ENCODE measurements at places on chromosomes 12 and 14.
A peak's percentile ranks its signal among the peaks of the same experiment; 100 is the strongest.

DNA sequence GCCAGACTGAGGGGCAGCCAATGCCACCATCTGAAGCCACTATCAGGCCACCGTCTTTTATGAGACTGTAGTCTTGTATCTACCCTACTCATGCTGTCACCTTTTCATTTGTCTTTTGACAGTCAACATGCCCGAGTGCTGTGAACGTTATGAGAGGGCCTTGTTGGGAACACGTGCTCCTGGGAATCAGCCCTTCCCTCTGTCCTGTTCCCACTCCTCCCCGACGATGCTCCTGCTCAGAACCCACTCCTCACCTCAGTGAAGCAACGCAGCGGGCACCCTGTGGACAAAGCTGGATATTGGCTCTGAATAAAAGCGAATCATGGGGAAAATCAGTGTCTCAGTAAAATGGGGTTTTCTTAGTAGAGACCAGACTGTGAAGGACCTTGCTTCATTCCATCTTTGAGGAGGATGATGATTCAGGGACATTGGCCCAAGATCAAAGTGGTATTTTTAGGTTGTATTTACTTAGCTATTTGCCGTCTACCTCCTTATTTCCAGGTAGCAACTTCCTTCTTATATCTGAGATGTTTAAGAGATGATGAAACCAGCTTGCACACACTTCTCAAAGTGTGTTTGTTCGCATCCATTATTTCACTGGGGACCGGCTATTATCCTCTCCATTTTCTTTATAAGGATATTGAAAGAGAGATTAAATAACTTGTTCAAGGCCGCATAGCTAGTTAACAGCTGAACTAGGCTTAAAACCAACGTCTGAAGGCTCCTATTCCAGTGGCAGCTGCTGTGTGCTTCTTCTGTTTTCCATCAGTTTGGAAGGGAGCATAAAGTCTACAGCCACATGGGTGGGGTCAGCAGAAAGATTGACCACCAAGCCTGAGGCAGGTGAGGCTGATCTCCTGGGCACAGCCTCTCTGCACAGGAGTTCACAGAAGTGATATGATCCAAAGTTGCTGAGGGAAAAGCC is 43.9 kb upstream of the CTDSP2 start:
- no peak for DNase-seq

GRCh38 chr14:52467515-52468266 is 84.6 kb downstream of the TXNDC16 start:
- DNase-seq: no peak

- DNase-seq: no peak
These were observed 711.8 kb upstream of the LRFN5 start for GRCh38 chr14:40894846-40895245.

GRCh38 chr14:56322531-56322930 is 204.3 kb downstream of the PELI2 start:
- no peak for DNase-seq

DNA sequence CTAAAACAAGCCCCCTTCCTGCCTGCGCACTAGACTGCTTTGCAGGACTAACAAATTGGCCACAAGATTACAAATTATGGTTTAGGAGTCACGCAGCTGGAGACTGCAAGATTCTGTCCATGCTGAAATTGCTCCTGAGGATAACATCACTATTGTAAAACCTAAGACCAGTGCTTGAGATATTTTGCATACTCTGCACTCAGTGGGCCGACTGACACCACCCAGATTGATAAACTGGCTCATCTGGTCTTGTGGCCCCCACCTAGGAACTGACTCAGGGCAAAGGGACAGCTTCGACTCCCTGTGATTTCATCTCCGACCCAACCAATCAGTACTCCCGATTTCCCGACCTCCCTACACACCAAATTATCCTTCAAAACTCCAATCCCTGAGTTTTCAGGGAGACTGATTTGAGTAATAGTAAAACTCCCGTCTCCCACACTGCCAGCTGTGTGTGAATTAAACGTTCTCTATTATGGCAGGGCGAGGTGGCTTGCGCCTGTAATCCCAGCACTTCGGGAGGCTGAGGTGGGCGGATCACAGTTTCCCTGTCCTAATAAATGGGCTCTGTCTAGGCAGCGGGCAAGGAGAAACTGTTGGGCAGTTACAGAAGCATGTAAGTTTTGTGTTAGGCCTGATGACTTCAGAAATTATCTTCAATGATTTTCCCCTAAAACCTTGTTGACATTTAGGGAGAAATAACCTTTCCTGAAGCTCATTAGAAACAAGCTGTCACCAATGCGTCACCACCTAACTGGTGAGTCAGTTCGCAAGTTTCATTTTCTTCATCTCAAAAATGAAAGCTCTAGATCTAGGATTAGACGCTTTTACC is 5.3 kb upstream of the UBC start:
- no peak for DNase-seq

GRCh38 chr14:80927083-80927989 is 14.2 kb downstream of the CEP128 start:
- DNase-seq: no peak

DNA sequence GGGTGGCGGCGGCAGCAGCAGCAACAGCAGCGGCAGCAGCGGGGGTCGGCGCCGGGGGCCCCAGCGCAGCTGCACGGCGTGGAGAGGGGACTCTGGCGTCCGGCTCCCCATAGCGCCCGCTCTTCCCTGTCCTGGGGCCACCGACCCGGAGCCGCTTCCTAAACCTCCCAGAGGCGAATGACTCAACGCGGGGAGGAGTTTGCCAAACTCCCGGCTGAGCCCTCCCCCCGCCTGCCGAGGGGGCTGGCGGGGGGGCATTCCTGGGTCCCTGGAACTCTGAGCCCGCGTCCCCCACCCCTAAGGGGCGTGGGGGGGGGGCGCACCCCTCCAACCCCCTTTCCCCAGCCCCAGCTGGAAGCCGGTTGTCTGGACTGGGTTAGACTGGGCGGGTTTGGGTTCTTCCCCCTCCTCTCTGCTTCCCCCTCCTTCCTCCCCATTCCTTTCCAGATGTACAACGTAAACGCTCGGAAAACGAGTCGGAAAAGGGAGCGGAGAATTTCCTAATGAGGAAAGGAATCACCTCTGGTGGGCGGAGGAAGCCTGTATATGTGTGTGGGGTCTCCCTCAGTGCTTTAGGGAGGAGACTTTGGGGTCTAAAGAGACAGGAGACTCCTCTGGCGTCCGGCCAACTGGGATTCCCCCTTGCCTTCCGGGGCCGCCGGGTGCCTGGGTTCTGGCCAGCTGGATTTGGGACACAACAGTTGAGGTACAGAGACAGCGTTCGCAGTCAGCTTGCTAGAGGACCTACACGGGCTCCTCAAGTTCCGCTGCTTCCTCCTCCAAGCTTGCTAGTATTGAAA is at the start of gene ITGA5:
Gene ITGA5 (minus strand): TSS at position 179 of the 800 bp plus-strand sequence. CDS start 68 bp downstream, at position 111.
- no peak for DNase-seq

DNA sequence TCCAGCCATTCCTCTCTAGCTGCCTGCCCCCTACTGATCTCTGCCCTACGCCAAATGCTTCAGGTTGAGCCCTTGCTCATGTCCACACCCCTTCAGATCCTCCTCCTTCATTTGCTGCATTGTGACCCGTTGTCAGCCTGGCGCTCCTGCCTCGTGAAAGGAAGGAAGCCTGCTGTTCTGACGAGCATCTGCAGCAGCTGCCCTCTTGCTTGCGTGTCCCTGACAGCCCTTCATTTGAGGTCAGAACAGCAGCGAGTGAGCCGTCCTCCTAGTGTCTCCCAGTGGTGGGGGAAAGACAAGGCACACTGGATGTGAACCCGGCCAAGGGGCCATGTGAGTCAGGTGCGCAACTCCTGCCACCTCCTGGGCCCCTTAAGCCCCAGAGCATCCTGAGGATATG is 3.0 kb upstream of the PIANP start:
- DNase-seq: no peak

GRCh38 chr12:128920468-128920867 is 67.2 kb downstream of the GLT1D1 start:
- DNase-seq: no peak

GRCh38 chr12:57461276-57461916 is 1.8 kb downstream of the GLI1 start:
- peak; percentile 85 for DNase-seq

- DNase-seq: no peak
These were observed 280.2 kb downstream of the TMEM121 start for GRCh38 chr14:105806568-105806967.

GRCh38 chr12:27549236-27549800 is 25.3 kb downstream of the PPFIBP1 start:
- DNase-seq: no peak

DNA sequence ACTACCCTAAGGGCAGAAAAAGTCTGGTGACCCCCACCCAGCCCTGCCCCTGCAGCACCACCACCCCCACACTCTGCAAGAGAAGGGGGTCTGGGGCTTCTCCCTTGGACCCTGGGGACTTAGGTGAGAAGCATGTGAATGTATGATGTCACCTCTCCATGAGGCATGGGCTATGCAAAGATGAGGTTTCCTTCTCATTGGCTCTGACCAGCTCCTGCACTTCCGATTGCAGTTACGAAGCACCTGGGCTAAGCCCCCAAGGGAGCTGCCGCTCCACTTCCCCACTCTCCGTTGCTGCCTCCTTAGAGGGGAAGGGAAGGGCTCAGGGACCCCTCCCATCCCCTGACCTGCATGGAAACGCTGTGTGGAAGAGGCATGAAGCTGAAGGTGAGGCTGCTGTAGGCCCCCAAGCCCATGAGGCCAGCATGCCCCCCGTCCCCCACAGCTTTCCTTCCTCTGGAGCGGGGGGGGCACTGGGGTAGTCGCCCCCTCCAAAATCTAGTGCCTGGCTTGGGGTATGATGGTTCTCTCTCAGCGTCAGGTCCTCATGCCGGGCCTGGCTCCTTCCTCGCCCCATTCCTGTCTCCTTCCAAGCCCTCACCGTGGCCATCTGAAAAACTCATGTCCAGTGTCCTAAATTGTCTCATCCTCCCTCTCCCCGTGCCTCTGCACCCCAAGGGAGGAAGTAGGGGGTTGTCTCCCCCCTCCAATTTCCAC is 5.5 kb upstream of the DDX23 start:
- no peak for DNase-seq

- DNase-seq: no peak
These were observed 55.5 kb upstream of the SRRM4 start for GRCh38 chr12:118925826-118926225.

- DNase-seq: no peak
These were observed 30.4 kb downstream of the DENND5B start for GRCh38 chr12:31560516-31560915.

DNA sequence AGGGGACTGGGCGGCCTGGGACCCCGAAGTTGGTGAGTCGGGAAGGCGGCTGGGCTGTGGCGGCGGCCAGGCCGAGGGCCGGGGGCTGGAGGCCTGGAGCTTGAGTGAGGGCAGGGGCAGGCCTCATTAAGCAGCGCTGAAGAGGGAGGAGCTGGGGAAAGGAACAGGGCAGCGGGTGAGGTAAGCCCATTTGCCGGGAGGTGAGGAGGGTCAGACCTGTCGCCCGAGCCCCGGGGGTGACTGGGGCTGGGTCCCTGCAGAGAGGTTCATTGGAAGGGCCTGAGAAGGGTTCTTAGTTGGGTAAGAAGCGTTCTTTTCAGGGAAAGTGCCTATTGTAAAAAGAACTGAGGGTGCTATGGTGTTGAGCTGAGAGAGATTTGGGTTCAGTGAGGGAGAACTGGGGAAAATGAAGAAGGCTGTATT is 441 bp downstream of the RAB5B start:
- peak; percentile 75 for DNase-seq

GRCh38 chr14:53108292-53109104 is 44.6 kb downstream of the DDHD1 start:
- no peak for DNase-seq

- no peak for DNase-seq
These were observed 77.4 kb downstream of the CLIP1 start for GRCh38 chr12:122345042-122345441.

DNA sequence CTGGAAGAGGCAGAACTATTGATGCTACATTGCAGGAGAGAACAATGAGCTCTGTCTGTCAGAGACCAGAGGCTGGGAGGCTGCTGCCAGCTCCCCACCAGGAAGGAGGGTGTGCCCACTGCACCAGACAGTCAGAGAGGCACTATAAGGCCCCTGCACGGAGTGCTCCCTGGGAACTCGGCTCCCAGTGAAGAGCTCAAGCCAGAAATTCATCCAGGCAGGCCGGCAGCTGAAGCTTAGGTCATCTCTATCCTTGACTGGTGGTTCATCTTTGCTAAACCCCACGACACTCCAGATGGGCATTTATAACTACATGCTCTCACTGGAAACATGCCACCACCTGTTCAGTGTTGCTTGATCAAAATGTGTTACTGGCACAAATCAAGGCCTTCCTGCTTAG is 65.1 kb upstream of the GPATCH2L start:
- DNase-seq: no peak

GRCh38 chr12:1339618-1340319 is 254.6 kb downstream of the FBXL14 start:
- no peak for DNase-seq

DNA sequence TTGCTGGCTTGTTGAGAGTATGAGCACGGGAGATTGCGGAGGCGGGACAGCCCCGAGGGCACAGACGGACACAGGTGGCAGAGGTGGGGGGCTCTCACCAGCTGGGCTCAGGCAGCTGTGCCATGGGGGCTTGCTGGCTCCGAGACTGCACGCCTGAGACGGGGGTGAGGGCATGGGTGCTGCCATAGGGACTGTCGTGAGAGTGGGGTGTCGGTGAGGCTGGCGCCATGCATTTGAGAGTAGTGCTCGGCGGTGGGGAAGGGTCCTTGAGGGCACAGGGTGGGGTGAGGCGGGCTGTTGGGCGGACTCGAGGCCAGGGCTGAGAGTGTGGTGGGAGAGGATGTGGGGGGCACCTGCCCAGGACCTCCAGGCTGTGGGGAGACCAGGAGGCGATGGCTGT is 40.7 kb upstream of the TEX22 start:
- no peak for DNase-seq

DNA sequence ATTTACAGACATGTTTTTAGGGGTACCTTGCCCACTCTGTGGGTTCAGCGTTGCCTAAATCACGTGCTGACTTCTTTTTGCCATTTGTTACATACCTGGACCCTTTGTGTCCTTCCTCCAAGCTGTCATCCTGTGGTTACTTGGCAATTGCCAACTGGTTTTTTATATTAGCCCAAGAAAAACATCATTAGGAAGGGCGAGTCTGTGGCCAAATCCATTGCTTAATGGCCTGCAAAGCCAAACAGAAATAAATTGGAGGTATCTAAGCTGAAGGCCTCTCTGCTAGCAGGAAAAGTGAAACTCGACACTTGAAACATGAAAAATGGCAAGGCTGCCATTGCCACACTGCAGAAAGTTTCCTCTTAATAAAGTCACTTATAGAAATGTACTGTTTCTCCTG is 190.4 kb downstream of the NUAK1 start:
- DNase-seq: no peak

DNA sequence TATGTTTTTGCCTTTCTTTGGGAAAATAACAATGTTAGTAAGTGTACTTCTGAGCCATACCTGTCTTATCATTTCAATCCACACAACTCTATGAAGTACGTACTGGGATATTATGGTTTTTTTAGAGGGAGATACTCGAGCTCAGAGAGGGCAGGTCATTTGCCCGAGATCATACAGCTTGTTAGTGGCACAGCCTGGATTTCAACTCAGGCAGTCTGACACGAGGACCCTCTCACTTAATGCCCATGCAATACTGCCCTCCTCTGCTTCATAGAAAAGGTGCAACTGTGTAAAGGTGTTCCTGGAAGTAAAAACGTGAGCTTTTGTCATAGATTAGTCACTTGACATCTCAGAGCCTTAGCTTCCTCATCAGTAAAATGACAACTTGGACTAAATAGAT is 128.0 kb downstream of the NDUFA12 start:
- no peak for DNase-seq

GRCh38 chr14:100211893-100212292 is 27.1 kb upstream of the YY1 start:
- no peak for DNase-seq

Measured in type B pancreatic cell (in vitro differentiated cells).